ENCODE measurements at places on chromosomes 1 and 21.

DNA sequence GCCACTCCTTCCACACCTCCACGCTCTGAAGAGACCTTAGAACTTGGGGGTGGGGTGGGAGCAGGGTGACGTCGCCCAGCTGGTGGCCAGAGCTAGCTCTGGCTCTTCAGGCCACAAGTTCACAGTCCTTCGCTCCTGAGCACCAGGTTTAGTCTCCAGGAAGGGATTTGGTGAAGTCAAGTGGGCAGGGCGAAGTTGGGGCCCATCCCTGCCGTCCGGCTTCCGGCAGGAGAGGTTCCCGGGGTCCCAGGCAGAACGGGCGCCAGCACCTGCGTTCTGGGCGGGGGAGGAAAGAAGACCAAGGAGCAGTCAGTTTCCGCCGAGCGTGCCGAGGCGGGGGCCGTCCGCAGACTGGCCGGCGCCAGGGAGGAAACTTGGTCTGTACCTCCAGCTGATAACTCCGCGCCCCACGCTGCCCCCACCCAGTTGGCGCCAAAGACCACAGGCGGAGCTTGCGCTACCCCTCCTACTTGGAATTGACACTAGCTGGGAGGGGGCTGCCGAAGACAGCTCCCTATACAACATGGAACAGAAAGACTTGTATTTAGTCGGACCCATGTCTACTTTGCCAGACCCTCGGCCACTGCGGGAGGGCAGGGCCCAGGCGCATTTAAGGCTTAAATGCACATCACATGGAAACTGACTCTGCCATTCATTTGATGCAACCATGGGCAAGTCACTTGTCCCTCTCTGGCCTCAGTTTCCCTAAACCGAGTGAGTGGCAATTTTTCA lies 995 bp downstream of the ID3 start:
- DNase-seq, result peak; percentile 51

GRCh38 chr1:228751360-228752098 lies 16.2 kb downstream of the RHOU start:
- DNase-seq, result no peak

DNA sequence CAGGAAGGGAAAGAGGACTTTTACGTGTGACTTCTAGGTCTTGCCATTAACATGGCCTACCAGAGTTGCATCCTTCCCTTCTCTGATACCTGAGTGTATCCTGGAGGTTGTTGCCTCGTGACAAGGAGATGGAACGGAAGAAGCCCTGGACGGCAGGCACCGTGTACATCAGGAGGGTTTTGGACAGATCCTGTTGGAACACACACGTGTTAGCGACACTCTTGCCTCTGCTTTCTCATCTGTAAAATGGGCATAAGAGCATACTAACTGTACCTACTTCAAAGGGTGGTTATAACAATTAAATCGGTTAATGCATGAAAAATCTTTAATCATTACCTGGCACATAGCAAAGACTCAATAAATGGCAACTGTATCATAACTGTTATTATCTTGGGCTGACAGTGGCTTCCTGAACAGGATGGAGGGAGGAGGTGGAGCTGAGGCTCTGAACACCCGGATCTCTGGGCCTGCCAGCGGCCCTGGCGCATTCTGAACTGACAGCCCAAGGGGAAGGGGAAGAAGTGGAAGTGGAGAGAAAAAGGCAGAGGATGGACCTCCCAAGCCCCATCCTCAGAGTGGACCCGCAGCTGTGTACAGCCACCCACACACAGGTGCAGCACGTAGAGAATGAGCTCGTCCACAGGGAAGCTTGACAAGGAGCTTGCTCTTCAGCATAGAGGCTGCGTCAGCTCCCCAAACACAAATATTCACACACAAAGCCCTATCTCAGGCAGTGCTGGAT lies 30.2 kb upstream of the EXOSC10 start:
- no peak for DNase-seq

GRCh38 chr1:26544126-26544525 lies 14.6 kb downstream of the RPS6KA1 start:
- DNase-seq, result no peak

DNA sequence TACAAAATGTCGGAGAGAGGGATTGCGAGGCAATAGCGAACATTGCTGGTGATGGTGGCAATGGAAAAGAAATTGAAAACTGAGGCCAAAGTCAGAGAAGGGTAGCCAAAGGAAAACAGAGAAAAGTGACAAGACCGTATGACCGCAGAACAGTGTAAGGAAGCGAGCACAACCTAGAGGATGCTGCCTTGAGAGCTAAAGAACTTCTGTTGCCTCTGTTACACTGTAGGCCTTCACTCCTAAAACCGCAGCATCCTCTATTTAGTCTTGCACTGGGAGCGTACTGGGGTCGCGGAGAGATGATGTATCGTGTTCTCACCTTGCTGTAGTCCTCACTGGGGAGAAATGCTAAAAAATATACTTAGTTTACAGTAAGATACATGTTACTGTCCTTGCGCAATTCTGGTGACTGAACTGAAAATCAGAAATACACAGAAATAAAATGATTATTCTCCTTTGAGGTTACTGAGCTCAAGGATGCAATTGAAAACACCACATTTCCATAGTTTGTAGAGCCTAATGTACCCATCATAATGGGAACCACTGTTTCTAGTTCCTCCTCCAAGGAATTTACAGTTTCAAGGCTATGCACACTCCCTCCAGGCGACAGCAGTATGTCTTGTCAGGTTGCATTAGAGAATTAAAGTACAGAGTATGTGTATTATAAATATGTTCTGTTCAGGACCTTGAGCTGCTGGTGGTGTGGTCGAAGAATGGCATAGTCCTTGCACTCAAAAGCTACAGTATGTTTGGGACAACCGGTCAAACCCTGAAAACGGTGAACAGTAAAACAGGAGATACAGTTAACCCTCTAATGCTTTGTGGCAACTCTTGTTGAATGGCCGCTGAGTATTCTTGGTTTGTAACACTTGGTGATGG lies 1.3 kb downstream of the NEK7 start:
- DNase-seq, result no peak

DNA sequence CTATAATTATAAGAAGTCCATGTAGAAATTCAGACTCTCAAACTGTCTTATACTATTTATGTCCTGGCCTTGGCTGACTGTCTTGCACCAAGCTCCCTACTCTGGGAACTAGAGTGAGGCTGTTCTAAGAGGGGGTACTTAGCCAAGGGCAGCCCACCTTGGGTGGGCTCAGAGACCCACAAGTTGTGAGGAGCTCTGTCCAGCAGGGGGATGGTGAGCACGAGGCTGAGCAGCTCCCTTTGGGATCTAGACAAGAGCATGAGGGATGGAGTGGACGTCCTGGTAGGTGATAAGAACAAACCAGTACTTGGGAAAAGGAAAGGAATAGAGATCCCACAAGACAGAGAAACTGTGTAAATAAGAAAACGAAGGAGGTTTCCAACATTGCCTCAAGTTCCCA lies 127.1 kb upstream of the SLC44A3 start:
- no peak for DNase-seq

GRCh38 chr1:41103766-41104165 lies 82.2 kb upstream of the SLFNL1 start:
- no peak for DNase-seq

DNA sequence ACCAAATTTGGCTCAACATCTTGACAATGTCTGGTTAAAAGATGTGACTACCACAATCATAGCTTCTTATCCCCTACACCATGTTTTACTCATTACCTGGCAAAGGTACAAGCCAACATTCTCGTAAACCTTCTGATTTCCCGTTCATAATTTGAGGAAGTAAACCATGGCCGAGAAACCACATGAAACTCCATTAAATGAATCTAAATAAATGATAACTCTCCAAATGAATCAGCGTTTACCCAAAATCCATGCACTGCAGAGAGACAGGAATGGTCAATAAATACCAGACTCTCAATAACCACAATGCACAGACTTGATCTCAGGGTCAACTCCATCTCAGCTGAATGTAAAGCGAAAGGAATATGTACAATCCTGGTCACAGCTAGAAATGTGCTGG lies 125.2 kb downstream of the TYW3 start:
- no peak for DNase-seq

GRCh38 chr1:202247837-202248795 lies 54.5 kb downstream of the LGR6 start:
- no peak for DNase-seq

GRCh38 chr1:182549346-182549745 lies 39.7 kb downstream of the RNASEL start:
- DNase-seq, result no peak

DNA sequence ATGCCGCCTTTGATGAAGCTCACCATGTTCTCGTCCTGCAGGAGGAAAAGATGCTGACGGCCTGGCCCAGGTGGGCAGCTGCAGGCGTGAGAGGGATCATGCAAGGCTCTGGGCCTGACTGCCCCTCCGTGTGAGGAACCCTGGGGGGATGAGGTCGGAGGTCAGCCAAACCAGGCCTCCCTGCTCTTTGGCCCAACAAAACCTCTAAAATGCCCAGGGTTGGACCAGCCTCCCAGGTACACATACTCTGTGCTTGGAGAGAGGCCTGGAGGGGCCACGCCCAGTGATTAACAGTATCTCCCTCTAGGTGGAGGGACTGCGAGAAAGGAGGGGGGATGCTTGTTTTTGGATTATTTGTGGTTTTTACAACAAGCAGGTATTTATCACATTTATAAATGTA lies 21.1 kb downstream of the TTC39A start:
- DNase-seq, result no peak

DNA sequence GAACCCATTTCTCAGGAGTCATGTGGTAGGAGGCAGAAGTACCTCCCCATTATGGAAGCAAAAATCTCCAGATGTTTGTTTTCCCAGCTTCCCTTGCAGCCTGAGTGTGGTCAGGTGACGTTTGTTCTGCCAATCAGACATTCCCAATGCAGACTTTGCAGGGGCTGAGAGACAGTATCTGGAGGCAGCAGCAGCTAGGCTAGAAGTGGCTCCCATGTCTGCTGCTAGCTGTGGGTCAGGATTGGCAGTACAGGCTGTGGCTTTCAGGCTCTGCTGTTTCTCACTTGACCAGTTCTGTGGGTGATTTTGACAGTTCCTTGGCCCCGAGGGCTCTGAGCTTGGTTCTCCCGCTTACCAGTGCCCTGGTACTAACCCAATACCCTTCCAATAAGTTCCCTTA lies 58.6 kb upstream of the NBPF3 start:
- no peak for DNase-seq

GRCh38 chr1:95509989-95510388 lies 276.0 kb downstream of the RWDD3 start:
- DNase-seq, result no peak

GRCh38 chr21:16427587-16428087 lies 697.9 kb downstream of the USP25 start:
- no peak for DNase-seq

DNA sequence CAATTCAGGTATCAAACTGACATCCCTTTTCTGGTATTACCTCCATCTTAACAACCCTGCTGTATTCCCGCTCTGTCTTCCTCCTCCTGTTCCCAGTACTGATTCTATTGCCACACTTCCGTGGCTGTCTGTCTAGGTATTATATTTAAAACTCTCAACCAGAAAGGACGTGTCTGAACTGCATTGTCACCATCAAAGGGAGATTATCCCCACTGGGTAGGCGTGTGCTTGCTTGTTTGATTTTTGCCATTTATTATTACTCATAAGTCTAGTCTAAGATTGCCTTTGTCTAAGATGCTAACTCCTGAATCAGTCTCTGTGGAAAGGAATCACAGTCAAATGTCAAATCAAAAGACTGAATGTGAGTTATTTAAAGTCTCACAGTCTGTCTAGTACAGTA lies 650.1 kb downstream of the KCNT2 start:
- no peak for DNase-seq

DNA sequence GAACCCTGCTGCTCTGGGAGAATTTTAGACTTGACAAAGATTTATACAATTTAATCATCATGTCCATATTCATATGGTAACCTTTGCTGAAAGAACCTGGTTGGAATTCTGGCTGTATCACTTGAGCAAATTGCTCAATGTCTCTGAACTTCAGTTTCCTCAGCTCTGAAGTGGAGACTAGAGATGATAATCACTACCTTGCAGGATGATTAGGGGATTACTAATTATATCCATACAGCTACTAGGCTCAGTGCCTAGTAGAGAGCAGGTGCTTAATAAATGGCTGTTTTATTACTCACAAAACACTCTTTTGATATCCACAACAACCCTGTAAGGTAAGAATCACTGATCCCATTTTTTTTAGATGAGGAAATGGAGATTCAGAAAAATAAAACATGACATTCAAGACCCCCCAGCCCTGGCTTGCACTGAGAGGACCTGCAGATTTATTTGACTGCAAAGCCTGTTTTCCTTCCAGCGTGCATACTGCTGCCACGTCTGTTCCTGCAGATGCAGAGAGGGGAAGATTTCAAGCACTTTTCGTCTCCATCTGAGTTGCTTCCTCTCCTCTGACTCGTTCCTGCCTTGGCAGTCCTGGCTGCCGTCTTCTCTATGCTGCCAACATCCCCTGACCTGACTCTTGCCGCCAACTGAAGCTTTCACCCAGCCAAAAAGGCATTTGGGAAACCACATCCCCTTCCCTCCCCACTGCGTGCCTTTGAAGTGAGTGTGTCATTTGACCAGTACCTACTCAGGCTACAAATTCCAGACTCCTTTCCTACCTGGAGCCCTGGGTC lies 203.0 kb downstream of the PLPP3 start:
- DNase-seq, result no peak

DNA sequence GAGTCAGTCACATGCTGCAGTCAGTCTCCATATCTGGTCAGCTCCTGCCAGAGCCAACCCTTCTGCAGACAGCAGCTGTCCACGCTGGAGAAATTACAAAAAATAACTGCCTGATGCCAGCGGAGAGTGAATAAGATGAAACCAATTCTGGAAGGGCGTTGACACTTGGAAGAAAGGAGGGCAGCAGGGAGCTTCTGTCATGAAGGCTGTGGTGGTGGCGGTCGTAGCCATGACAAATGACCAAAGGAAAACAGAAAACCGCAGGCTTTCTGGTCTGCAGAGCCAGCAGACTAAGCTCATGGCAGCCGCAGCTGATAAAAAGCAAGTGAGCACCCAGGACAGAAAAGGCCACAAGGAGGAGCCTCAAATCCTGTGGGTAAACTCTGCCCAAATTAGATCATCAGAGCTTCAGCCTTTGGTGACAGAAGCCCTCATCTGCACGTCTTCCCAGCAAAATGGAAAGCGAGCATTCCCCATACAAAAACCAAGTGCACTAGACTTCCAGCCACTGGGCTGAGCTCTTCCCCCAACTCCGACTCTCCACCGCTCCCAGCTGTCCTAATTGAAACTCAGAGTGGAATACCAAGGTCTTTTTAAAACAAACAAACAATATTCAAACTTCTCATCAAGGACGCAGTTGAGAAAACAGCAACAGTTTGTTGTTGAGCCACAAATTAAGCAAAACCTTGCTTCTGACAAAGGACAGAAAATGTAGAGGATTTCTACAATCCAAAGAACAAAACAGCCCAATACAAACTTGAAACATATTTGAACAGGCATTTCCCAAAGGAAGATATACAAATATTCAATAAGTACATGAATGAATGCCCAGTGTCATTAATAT lies 28.7 kb downstream of the RSPH1 start:
- no peak for DNase-seq

- peak; percentile 33 for DNase-seq
Measured at GRCh38 chr1:191993549-191993948, 164.7 kb upstream of the RGS18 start.
